ENCODE measurements at places on chromosomes 13 and 19.
A peak's percentile ranks its signal among the peaks of the same experiment; 100 is the strongest.

GRCh38 chr19:14848822-14849221, at the start of gene OR7A10:
OR7A10 (minus strand) TSS chr19:14848922; CDS start chr19:14841877, 7,045 bp downstream.
- no peak for DNase-seq

DNA sequence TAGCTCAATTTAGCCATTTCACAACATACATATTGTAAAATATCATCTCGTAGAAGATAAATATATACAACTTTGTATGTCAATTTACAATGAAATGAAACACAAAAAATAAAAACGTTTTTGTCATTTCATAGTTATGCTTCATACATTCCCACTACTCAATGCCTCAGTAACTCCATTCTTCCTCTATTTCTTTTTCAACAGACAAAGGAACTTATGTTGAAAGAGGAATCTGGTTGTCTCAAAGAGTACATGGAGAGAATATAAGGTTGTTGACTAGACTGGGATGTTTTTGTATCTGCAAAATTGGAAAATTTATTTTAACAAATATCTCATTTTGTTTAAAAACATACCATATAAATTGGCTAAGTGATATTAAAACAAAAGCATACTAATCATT, 12.8 kb downstream of the KCTD12 start:
- no peak for DNase-seq

GRCh38 chr19:18230941-18231734, 4.9 kb upstream of the PDE4C start:
- DNase-seq = no peak

GRCh38 chr19:33039815-33040214, 24.9 kb downstream of the RHPN2 start:
- no peak for DNase-seq

DNA sequence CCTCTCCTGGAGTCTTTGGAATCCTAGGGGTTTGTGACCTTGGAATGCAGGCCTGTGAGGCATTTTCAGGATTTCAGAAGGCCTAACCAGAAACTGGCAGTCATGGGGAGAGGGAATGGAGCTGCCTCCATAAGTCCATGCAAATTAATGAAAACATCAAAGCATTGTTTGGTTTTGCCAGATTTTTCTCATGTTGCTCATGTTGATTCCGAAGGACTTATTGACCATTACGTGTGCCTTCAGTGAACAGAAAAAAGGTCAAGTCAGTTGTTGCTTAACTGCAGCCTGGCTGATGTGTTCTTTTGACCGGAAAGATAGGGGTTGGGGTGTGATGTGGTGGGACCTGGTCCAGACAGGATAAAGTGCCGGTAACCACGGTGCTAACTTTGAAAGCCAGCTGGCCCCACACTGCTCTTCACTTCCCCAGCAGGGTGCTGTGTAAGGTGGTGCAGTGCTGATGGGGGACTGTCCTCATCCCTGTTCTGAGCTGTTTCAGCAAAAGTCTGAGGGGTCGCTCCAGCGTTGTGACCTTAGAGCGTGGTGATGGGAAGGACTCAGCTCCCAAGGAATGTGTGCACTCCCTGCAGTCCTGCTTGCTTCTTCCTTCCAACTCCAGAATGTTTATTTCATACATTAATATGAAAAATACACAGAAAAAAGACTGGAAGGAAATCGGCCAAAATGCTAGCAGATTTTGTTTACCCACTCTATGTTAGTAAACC, 3.5 kb downstream of the RNF113B start:
- no peak for DNase-seq

DNA sequence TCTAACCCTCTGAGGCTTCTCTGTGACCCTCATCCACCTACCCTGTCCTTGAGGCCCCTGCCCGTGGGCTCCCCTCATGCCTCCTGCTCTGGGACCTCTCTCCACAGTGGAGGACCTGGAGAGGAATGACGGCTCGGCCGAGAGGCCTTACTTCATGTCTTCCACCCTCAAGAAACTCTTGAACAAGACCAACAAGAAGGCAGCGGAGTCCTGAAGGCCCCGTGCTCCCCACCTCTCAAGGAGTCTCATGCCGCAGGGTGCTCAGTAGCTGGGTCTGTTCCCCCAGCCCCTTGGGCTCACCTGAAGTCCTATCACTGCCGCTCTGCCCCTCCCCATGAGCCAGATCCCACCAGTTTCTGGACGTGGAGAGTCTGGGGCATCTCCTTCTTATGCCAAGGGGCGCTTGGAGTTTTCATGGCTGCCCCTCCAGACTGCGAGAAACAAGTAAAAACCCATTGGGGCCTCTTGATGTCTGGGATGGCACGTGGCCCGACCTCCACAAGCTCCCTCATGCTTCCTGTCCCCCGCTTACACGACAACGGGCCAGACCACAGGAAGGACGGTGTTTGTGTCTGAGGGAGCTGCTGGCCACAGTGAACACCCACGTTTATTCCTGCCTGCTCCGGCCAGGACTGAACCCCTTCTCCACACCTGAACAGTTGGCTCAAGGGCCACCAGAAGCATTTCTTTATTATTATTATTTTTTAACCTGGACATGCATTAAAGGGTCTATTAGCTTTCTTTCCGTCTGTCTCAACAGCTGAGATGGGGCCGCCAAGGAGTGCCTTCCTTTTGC, 10.8 kb upstream of the ILF3 start:
- no peak for DNase-seq

DNA sequence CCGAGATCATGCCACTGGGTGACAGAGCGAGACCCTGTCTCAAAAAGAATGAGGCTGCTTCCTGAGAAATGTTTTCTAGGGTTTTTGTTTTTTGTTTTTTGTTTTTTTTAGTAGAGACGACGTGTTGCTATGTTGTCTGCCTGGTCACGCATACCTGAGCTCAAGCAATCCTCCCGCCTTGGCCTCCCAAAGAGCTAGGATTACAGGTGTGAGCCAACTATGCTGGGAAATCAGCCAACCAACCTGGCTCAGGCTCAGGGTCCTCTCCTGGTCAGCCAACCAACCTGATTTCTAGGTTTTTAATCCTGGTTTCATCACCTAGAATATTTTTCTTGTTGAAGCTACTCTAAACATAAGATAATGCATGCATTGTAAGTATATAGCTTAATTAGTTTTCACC, 7.8 kb downstream of the DHX34 start:
- no peak for DNase-seq

DNA sequence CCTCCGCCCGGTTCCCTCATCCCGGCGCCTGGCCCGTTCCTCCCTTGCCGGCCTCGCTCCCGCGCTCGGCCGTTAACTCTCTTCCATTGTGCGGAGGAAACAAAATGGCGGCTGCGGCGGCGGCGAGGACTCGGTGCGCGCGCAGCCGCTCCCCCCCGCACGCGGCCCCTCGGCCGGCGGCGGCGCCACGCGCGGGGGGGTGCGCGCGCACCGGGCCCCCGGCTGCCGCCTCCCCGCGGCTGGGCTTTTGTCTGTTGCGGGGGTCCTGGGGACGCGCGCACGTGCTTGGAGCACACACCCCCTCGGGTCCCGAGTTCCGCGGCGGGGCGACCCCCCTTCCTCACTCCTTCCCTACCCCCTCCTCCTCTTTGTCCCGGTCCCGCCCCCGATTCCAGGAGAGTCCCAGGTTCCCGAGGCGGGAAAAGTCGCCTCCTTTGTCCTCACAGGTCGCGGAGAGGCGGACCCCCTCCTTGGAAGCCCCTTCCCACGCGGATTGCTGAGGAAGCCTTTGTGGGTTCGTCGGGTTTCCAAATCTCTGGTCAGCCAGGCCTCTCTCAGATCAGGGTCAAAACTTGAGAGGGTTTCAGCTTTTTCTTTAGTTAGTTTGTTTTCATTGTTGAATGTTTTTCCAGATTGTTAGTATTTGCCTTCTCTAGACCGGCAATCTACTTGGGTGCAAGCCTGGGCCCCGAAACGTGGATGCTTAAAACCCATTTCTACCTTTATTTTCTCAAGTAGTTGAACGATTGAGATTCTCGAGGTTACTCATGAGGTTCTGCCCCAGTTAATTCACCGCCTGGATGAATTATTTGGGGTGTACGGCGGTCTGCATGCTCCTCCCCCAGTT, 687 bp downstream of the ILF3 start:
- peak; percentile 63 for DNase-seq

DNA sequence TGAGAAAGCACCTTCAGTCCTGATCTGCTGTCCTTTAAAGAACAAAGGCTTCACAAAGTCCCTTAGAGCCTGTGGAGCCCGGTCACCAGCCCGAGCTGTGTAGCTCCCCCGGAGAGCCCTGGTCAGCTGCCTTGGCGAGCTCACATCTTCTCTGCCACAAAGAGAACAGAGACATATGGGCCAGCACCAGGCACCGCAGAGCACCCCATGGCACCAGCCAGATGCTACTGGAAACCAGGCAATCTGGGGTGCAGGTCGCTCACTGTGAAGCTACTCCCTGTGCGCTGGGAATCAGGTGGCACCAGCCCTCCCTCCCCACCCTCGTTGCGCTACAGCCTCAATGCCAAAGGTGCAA, 44.3 kb upstream of the F7 start:
- DNase-seq = no peak

GRCh38 chr19:10408511-10409283, 5.4 kb upstream of the CDC37 start:
- no peak for DNase-seq

DNA sequence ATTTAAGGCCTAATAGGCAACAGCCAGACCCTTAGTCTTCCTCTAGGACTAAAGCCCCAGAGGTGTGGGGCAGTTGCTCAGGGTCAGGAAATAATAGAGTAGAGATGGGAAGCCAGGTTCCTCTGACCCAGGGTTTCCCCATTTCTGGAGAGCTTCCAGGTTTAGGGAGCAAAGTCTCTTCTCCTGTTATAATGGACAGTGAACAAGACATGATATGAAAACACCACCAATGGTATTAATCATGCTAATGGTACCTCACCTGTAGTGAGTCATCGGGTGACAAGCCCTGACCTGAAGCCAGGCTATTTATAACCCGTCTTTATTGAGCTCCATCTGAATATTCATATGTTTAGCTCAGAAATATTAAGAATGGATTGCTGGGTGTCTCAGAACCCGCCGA, 24.6 kb downstream of the BICRA start:
- no peak for DNase-seq

DNA sequence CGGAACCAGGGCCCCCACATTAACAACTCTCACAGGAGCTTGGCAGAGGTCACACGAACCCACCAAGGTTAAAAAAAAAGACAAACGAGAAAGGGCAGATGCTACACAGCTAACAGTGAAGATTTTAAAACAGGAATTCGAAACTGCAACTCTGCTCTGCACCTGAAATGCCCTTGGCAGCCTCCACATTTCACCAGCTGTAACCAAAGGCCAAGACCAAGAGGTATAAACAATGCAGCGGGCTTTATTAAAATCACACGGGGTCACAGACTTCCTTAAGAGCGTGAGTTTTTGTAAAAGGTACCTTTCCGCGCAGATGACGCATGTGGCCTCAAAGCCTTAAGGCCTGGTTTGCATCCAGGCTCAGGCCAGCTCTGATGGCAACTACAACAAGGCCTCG, 88.2 kb downstream of the STK24 start:
- DNase-seq = no peak

GRCh38 chr13:47484548-47484947, 516.5 kb downstream of the SUCLA2 start:
- DNase-seq = no peak

DNA sequence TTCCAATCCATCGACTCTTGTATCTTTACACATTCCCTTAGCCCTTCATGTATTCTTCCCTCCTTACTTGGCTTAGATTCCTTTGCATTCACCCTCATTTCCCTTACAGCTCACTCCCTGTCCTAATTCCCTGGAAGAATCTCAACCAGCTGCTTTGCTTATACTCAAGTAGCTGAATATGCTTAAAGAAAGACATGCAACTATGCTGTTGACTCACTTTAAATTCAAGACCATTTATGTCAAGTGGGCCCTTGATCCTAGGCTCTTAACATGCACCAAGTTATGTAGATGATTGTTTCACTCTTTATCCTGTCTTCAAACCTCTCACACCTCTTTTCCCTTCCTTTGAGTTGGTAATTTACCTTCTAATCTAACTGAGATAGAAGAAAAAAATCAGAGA, 7.4 kb downstream of the CCDC122 start:
- DNase-seq = no peak

DNA sequence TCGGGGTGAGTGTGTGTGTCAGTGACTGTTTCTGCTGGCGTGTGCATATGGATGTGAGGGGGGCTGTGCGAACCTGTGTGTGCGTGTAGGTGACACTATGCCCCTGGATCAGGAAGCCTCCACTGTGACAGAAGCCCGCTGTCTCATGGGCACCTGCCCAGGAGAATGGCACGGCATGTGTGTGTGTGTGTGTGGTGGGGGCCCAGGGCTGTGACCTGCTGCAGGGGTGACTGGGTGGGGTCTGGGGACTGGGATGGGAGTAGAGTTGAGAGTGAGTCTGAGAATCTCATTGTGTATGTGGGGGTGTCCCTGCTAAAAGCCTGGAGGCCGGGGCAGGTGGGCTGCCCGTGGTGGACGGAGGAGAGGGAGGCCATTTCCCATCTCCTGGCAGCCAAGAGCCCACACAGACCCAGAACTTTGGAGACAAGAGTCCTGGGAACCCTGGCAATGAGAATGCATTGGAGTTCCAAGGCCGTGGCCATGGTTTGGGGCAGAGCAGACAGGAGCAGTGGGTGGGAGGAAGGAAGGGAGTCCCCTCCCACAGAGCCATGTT, 6.4 kb upstream of the TPM4 start:
- no peak for DNase-seq

DNA sequence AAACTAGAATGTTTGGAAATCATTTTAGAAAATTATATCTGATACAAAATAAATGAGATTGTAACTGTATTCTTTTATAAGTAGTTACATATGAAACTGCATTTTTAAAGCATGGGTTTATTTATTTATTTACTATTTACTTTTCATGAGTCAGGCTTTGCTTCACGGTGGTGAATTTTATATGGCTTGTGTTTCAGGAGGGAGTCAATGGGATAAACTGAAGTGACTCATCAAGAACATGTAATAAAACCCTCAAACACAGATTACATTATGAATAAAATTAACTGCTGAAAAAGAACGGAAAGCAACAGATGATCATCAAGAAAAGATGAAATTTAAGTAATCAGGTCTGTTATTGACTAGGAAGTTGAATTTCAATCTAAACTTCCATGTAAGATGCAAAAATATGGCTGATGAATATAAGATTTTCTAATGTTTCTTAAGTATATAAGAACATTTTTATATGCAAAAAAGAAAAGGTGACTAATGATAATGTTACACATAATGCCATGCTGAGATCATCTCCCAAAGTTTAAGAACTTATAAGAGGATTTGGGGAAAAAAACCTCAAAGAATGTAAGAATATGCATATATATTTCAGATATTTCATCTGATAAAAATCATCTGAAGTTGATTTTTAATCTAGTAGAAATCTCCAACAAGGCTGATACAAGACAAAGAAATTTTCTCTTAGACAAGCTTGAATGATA, 383.6 kb downstream of the SLITRK1 start:
- no peak for DNase-seq

- DNase-seq = no peak
Measured at GRCh38 chr19:19540064-19540714, 2.1 kb downstream of the CILP2 start.

- DNase-seq = no peak
Measured at GRCh38 chr13:58051807-58052375, 420.3 kb downstream of the PCDH17 start.

GRCh38 chr13:28421676-28422410, 73.1 kb downstream of the FLT1 start:
- DNase-seq = no peak

- peak; percentile 50 for DNase-seq
Measured at GRCh38 chr19:48896191-48896720, 2.3 kb downstream of the TULP2 start.

- no peak for DNase-seq
Measured at GRCh38 chr19:44848812-44849447, 2.8 kb downstream of the NECTIN2 start.

Data from naive thymus-derived CD8-positive, alpha-beta T cell (primary cell).